Sigmoid colon (tissue), 7 donors: ENCODE measurements at places on chromosomes 11 and 22. TPM values are rescaled to one million over a fixed set of nuclear protein-coding genes. Genes with fewer than 3 reads are reported as not detected.
A peak's percentile ranks its signal among the peaks of the same experiment; 100 is the strongest.

GRCh38 chr11:88293931-88294330 lies 43.6 kb downstream of the CTSC start:
- DNase-seq = no peak
- no peak overlapping the region for H3K27ac ChIP-seq
- no peaks in the 10 kb centered on the region for H3K27me3 ChIP-seq
- no peak overlapping the region for H3K4me3 ChIP-seq

- H3K4me1 ChIP-seq = no peaks in the 10 kb centered on the region
- no peak for DNase-seq
- no peak overlapping the region for H3K4me3 ChIP-seq
- H3K36me3 ChIP-seq = no peaks in the 10 kb centered on the region
- peaks cover 7% of the 10 kb centered on the region for H3K27me3 ChIP-seq
Observed at GRCh38 chr22:43897751-43898261, 6.0 kb upstream of the PNPLA5 start.

The EHF gene
- 60.7 TPM for polyA plus RNA-seq

GRCh38 chr11:126459691-126460281 lies 104.3 kb downstream of the ST3GAL4 start:
- no peak overlapping the region for H3K27ac ChIP-seq
- H3K36me3 ChIP-seq = no peaks in the 10 kb centered on the region

- no peak overlapping the region for H3K27ac ChIP-seq
- no peak overlapping the region for H3K4me3 ChIP-seq
- DNase-seq = no peak
- no peaks in the 10 kb centered on the region for H3K36me3 ChIP-seq
- H3K4me1 ChIP-seq = no peaks in the 10 kb centered on the region
Observed at GRCh38 chr11:108774037-108774730, 109.3 kb downstream of the DDX10 start.

The BARX2 gene
- 19.7 TPM for polyA plus RNA-seq

The P4HA3 gene
- not detected for polyA plus RNA-seq

- H3K36me3 ChIP-seq = no peaks in the 10 kb centered on the region
- H3K27ac ChIP-seq = no peak overlapping the region
- no peak for DNase-seq
- H3K4me1 ChIP-seq = peaks cover 20% of the 10 kb centered on the region
Observed at GRCh38 chr11:74734559-74734925, 3.3 kb upstream of the CHRDL2 start.

DNA sequence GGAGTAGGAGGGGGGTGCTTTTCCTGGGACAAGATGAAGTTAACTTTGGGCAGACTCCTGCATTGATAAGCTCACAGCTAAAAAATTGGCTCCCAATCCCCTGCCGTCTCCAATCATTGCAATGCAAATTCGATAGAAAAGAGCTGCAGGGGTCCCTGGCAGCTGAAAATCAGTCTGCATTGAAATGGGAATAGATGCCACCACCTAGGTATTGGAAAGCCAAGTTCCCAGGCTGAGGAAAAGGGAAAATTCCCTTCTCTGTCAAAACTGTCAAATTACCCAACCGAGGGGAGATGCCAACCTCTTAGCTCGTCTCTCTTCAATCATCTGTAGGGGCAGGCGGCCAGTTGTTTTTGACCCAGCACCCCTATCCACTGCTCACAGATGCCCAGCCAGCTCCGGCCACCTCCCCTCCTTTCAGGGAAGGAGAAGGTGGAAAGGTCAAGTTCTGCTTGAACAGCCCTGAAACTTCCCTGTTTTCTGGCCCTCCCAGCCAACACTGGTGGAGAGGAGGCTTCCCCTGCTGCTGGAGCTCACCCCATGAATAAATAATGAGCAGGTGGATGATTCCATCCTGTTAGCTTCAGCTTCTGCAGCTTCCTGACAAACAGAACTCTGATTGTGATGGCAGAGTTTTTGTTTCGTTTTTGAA lies 916.3 kb downstream of the TBC1D22A start:
- no peak overlapping the region for H3K27ac ChIP-seq
- DNase-seq = no peak

- no peak overlapping the region for H3K27ac ChIP-seq
- H3K4me3 ChIP-seq = no peak overlapping the region
- H3K4me1 ChIP-seq = peaks cover 24% of the 10 kb centered on the region
Observed at GRCh38 chr11:118581057-118581456, 8.8 kb downstream of the ARCN1 start.

- no peak overlapping the region for H3K4me3 ChIP-seq
- no peaks in the 10 kb centered on the region for H3K36me3 ChIP-seq
- no peak overlapping the region for H3K27ac ChIP-seq
- no peaks in the 10 kb centered on the region for H3K4me1 ChIP-seq
Observed at GRCh38 chr11:93559681-93560080, 16.5 kb upstream of the SMCO4 start.

DNA sequence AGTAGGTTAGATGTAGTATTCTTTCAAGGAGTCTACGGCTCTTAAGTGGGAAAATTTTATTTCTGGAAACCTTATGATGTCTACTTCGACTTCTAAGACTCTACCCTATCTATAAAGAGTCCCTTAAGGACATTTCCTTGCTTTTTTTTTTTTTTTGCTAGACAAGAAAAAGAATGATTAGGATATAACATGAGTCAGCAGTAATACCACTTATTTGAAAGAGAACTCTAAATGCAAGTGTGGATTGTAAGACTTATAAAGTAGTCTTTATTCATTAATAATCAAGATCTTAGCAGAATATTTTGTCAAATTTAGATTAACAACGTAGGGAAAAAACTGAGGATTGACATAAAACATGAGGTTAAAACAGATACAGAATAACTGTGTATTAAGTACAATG lies 71.0 kb downstream of the DKK3 start:
- peaks cover 95% of the 10 kb centered on the region for H3K36me3 ChIP-seq
- H3K27me3 ChIP-seq = no peaks in the 10 kb centered on the region
- no peaks in the 10 kb centered on the region for H3K4me1 ChIP-seq
- H3K27ac ChIP-seq = no peak overlapping the region

- H3K27ac ChIP-seq = no peak overlapping the region
- no peak for DNase-seq
- no peak overlapping the region for H3K4me3 ChIP-seq
- peaks cover 22% of the 10 kb centered on the region for H3K4me1 ChIP-seq
- peaks cover 11% of the 10 kb centered on the region for H3K36me3 ChIP-seq
- H3K27me3 ChIP-seq = no peaks in the 10 kb centered on the region
Observed at GRCh38 chr11:6620636-6621035, 1.4 kb upstream of the TPP1 start.

- H3K4me3 ChIP-seq = no peak overlapping the region
- no peak overlapping the region for H3K27ac ChIP-seq
- peaks cover 12% of the 10 kb centered on the region for H3K36me3 ChIP-seq
- no peak for DNase-seq
- H3K4me1 ChIP-seq = peaks cover 13% of the 10 kb centered on the region
- no peaks in the 10 kb centered on the region for H3K27me3 ChIP-seq
Observed at GRCh38 chr11:6397156-6397555, 6.9 kb downstream of the SMPD1 start.

DNA sequence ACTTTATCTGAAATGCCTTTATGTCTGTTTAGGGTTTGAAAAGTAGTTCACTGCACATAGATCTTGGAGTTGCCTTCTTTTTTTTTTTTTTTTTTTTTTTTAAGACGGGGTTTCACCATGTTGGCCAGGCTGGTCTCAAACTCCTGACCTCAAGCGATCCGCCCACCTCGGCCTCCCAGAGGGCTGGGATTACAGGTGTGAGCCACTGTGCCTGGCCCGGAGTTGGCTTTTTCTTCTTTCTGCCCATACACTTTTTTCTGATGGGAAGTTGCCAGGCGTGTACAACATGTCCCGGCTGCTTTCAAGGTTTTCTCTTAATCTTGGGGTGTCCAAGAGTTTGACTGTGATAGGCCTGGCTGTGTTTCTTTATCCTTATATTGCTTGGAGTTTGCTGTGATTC lies 12.9 kb upstream of the GNB1L start:
- H3K4me3 ChIP-seq = no peak overlapping the region
- no peak overlapping the region for H3K27ac ChIP-seq
- no peaks in the 10 kb centered on the region for H3K4me1 ChIP-seq
- DNase-seq = peak; percentile 28
- no peaks in the 10 kb centered on the region for H3K27me3 ChIP-seq
- H3K36me3 ChIP-seq = no peaks in the 10 kb centered on the region

DNA sequence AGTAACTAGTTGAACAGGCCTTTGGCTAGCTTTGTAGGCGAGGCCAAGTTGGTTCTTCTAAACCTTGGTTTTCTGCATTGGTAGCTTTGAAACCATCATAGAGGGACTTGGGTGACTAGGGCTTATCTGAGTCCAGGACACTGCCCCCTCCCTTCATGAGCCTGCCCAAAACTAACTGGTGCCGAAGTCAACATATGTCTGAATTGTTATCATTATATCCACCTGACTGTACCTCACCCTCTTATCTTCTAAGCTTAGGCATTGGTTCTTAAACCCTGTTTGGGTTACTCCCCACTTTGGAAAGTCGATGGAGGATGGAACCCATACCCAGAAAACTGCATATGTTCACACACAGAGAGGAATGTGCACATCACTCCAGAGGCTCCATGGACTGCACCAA lies 7.6 kb upstream of the MAPK8IP1 start:
- H3K27ac ChIP-seq = no peak overlapping the region
- DNase-seq = no peak
- H3K4me1 ChIP-seq = peaks cover 27% of the 10 kb centered on the region
- H3K27me3 ChIP-seq = no peaks in the 10 kb centered on the region
- H3K4me3 ChIP-seq = no peak overlapping the region

DNA sequence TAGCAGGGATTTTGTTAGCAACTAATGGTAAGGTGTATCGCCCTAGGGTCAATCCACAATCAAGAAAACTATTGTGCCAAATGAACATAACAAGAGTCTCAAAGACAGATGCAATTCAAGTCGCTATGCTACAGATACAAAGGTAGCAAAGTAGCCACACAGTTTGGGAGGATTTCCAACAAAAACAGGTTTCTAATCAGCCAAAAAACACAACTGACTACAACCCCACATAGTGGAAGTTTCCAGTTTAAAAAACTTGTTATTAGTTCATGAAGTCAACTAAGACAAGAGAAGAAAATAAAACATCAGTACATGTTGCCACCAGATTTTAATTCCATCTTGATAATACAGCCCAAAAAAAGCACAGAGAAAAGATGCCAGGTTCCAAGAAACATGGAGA lies 38.0 kb downstream of the MYH9 start:
- peak overlapping the region; percentile 100 for H3K27ac ChIP-seq
- DNase-seq = no peak
- peaks cover 18% of the 10 kb centered on the region for H3K36me3 ChIP-seq
- H3K27me3 ChIP-seq = no peaks in the 10 kb centered on the region
- no peak overlapping the region for H3K4me3 ChIP-seq

The AIFM3 gene
- polyA plus RNA-seq = 91.3 TPM

GRCh38 chr11:104688731-104689130 lies 209.5 kb downstream of the CASP12 start:
- no peak overlapping the region for H3K4me3 ChIP-seq
- H3K27ac ChIP-seq = no peak overlapping the region
- no peak for DNase-seq
- no peaks in the 10 kb centered on the region for H3K4me1 ChIP-seq
- no peaks in the 10 kb centered on the region for H3K36me3 ChIP-seq

- no peaks in the 10 kb centered on the region for H3K36me3 ChIP-seq
- peaks cover 52% of the 10 kb centered on the region for H3K4me1 ChIP-seq
Observed at GRCh38 chr22:44160421-44160820, 20.3 kb upstream of the PARVG start.

The NDUFV1 gene
- 169 TPM for polyA plus RNA-seq

DNA sequence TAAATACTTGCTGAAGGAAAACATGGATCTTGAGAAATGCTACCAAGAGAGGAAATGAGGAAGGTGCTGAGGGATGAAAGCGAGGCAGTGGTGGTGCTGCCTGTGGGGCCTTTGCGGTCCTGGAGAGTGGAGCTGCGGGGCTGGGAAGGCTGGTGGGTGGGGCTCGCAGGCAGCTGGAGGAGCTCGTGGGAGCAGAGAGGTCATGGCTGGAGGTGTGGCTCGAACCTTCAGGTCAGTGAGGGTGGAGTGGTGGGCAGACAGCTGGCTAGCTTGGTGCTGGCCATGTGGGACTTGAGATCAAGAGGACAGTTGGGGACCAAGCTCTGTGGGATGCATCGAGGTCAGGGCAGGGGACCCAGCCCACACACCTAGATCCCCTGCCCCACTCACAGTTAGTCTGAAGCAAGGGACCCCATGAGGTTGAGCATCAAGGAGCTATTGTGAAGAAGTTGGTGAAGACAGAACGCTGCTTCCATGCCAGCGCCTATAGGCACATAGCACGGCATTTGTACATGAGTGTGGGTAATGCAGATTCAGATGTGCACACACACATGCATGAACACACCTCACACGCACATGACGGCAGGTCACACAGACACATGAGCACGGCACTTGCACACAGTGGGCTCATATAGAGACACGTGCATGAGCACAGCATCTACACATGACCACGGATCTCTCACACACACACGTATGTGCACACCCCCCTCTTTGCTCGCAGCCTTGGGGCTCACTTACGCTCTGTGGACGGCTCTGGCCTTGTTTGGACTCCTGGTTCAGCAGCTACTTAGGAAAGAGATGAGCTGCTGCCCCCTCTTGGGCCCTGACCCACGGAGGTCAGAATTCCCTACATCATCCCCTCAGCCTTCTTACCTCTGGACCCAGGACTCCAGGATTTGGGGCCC lies 30.4 kb downstream of the SHANK3 start:
- H3K4me3 ChIP-seq = no peak overlapping the region
- DNase-seq = peak; percentile 54
- H3K4me1 ChIP-seq = no peaks in the 10 kb centered on the region
- no peaks in the 10 kb centered on the region for H3K27me3 ChIP-seq
- H3K36me3 ChIP-seq = no peaks in the 10 kb centered on the region

DNA sequence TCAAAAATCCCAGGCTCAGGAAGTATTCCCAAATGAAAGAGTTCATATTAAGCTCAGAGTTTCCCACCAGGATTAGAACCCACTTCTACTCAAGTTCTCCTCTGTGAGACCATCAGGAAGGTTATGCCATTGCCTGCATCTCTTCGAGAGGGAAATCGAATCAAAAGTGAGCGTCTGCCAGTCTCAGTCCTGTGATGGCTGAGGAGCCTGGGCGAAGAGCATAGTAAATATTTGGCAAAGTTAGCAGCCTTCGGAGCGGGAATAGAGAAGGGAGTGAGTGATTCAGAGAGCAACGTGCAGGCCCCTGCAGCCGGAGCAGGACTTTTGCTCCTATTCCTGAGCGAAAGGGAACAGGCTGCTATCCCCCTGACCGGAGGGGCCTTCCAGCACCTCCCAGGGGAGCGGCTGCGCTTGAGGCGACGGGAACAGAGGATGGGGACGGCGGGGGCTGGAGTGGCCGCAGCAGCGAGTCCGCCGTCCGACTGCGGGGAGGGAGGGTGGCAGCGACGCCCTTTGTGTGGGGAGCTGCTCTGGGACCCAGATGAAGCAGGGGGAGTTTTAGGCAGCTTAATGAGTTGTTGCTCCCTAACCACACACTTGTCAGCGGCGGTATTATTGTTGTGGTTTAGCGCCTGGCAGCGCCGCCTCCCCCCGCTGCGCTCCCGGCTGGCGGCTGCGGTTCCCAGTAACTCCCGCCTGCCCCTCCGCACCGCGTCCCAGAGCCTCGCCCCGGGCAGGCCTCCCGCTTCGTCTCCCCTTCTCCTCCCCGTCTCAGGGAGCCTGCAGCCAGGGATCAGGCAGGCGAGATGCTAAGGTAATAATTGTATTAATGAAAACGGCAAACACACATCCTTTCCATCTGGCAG lies 21.7 kb upstream of the NRGN start:
- DNase-seq = no peak
- H3K4me1 ChIP-seq = peaks cover 13% of the 10 kb centered on the region
- H3K27ac ChIP-seq = no peak overlapping the region
- peak overlapping the region; percentile 40 for H3K4me3 ChIP-seq
- peaks cover 33% of the 10 kb centered on the region for H3K27me3 ChIP-seq
- no peaks in the 10 kb centered on the region for H3K36me3 ChIP-seq

The OR5A1 gene
- polyA plus RNA-seq = not detected

The MFRP gene
- not detected for polyA plus RNA-seq

GRCh38 chr11:113419454-113420003 lies 31.9 kb downstream of the ANKK1 start:
- no peaks in the 10 kb centered on the region for H3K27me3 ChIP-seq
- no peak for DNase-seq
- H3K27ac ChIP-seq = no peak overlapping the region
- no peaks in the 10 kb centered on the region for H3K4me1 ChIP-seq
- H3K4me3 ChIP-seq = no peak overlapping the region
- H3K36me3 ChIP-seq = no peaks in the 10 kb centered on the region
